ENCODE measurements at places on chromosomes 5 and 9.

DNA sequence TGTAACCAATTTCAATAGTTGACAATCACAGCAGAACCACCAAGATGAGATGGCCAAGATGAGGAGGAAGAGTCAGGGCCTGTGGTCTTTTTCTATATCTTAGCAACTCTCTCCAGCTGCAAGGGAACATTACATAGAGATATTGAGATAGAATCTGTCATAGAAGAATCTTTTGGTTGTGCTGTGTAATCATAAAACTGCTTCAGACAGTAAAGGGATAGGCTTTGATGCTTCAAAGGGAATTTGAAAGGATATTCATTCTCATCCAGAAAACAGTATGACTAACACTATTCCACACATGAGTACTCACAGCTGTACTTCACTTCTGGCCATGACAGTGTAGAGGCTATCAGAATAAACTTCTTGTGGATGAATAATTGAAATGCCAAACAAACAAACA is 145.9 kb downstream of the YIPF5 start:
- DNase-seq, result no peak

DNA sequence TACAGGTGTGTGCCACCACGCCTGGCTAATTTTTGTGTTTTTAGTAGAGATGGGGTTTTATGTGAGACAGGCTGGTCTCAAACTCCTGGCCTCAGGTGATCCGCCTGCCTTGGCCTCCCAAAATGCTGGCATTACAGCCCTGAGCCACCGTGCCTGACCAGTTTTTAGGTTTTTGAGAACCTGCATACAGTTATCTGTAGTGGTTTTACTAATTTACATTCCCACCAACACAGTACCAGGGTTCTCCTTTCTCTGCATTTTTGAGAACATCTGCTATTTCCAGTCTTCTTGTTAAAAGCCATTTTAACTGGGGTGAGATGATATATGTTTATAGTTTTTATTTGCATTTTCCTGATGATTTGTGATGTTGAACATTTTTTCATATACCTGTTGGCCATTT is 12.8 kb downstream of the DMXL1 start:
- no peak for DNase-seq

GRCh38 chr9:96363175-96363967 is 20.1 kb downstream of the SLC35D2 start:
- DNase-seq, result no peak

DNA sequence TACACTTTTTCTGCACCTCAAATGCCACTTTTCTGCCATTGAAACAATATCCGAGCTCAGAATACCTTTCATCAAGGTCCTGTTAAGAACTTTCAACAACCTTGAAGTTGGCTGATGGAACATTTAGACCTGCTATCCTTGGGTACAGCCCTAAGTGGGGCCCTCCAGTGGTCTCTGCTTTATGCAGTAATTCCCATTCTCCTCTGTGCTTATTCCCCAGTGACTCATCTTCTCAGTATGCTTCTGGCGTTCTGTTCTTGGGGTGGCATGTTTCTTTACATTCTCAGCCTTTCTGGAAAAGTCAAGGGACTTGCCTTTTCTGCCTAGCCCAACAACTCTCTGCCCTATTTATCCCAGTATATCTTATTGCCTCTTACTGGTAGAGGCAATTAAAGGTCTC is 7.1 kb downstream of the ANP32B start:
- peak; percentile 79 for DNase-seq

DNA sequence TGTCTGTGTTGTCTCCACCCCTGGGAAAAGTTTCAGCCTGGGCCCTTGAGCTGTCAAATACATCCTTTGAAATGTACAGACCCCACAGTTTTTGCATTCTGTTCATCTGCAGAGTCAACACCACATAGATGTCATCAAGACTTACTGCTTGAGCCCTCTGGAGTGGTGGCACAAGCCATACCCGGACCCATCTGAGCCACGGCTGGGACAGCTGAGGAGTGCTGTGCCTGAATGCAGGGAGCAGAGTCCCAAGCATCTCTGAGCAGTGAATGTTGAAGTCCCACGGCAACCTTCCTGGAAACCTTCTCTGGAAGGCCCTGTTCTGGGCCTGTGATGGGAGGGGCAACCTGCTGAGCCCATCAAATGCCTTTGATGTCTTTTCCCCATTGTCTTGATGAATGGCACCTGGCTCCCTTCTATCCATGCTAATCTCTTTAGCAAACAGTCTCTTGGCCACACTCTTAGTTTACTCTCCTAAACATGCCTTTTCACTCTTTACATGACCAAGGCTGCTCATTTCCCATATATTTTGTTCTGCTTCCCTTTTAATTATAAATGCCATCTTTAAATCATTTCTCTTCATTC is 92.5 kb downstream of the ATPSCKMT start:
- DNase-seq, result peak; percentile 82

DNA sequence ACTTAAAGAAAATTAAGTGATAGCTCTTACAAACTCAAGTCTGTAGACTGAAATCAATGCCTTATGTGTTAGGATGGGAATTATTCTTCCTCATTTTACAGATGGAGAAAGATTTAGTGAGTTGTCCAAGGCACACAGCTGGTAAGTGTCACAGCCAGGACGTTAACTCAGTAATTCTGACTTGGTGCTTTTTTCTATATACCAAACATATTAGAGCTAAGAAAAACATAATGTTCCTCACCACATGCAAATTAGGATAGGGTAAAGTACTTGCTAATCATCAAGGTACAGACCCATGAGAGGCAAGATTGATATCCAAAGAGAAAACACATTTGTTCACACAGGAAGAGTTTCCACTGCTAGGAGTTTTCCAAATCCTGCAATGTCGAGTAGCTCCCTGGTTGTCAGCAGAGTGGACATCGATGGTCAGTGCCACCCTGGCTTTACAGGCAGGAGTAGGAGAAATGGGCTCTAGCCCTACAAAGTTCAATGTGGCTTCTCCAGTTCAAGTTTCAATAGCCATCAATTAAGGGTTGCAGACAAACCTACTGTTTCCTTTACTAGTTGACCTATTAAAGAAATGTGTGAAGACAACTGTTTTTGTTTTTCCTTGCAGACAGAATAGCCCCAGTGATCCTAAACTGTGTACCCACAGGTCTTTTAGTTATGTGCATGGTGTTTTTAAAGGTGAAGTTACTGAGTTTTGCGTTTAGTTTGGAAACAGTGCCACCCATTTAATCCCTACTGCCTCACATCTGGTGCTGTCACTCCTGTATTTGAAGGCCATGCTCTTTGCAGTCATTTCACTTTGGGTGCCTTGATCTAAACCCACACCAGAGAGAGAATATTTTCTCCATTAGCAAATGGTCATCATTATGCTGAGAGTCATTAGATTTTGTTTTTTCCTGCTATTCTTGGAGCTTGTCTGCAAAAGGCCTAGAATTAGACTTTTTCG is 460.8 kb upstream of the SMARCA2 start:
- no peak for DNase-seq

DNA sequence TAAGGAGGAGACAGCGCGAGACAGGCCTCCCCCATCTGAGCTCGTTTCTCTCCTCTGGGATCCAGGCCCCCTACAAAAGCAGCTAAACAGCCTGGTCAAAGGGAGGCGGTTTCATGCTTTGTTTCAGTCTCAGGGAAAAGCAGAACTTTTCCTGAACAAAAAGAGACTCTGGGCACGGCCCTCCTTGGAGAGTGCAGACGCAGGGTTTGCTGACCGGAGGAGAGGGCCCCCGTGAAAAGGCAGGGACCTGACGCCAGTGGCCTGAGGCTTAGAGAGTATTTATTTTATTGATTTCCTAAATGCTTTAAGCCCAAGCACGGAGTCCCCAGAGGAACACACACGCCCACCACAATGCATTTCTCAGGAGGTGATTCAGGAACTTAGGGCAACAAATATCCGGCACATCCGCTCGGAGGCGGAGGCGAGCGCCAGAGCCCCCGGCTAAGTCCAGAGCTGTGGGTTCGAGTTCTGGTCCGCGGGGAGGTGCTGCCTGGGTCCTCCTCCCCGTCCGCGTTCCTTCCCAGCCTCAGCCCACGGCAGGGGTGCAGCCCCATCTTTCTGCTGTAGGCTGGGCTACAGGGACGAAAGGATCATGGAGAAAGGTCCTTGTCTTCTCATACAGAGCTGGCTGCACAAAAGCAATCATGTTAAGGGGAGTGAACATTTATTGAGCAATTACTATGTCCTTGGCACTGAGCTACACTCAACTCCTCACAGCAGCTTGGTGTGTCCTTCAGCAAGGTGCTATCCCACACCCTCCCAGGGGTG is 40.0 kb downstream of the PTGES start:
- DNase-seq, result no peak

- DNase-seq, result no peak
Observed at GRCh38 chr9:120982836-120983235, 56.2 kb upstream of the TRAF1 start.

GRCh38 chr5:130034566-130035210 is 130.4 kb downstream of the CHSY3 start:
- no peak for DNase-seq

DNA sequence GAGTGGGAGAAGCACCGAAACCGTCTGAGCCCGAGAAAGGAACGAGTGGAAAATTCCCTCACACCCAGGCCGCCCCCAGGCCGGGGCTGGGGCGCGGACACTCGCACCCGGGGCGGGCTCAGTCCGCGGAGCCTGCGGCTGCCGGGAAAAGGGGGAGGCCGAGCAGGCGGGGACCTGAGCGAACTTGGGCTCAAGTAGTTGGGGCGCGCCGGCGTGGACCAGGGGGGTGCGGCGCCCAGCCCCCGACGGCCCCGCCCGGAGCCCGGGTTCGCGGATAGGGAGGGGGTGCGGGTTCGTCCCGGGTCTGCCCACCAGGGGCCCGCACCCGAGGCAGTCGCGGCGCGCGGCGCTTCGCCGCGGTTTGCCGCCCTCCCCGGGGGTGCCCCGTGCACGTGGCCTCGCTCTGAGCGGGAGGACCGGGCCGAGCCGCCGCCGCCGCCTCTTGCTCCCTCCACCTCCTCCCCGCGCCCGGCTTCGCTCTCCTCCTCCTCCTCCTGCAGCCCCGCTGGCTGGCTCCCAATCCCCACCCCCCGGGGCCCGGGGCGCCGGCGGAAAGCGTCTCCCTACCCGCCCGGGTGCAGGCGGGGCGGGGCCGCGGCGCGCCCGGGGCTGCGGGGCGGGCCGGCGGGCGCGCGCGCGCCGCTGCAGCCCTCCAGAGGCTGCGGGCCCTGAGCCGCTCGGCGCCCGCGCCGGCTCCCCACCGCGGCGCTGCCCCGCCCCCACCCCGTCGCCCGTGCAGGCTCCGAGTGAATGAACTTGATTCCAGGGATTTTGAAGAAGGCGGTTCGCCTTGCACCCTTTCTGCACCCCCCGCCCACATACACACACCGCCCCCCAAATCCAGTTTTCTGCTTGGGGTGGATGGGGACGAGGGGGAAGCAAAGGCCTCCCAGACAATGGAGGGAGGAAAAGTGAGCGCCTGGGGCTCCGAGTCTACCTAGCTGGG is 1.3 kb upstream of the NFIB start:
- peak; percentile 75 for DNase-seq

DNA sequence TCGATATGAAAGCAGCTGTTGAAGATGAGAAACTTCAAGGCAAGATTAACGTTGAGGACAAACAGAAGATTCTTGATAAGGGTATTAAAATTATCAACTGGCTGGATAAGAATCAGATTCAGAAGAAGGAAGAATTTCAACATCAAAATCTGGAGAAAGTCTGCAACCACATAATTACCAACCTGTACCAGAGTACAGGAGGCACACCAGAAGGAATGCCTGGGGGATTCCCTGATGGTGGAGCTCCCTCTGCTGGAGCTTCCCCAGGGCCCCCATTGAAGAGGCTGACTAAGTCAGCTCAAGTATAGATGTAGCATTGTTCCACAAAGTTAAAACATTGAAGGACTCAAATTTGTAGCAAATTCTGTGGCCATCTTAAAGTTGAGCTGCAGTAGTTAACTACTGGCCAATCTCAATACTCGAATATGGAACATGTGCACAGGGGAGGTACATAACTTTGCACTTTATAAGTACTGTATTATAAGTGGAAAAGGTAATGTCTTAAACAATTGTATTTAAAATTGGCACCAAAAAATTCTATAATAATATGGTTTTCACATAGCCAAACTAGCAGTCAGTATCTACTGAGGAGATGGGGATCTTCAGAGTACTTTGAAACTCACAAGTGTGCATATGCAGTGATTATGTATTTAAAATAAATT is 237.5 kb downstream of the CHSY3 start:
- DNase-seq, result peak; percentile 64

GRCh38 chr5:56339732-56340131 is 106.6 kb upstream of the ANKRD55 start:
- DNase-seq, result no peak

DNA sequence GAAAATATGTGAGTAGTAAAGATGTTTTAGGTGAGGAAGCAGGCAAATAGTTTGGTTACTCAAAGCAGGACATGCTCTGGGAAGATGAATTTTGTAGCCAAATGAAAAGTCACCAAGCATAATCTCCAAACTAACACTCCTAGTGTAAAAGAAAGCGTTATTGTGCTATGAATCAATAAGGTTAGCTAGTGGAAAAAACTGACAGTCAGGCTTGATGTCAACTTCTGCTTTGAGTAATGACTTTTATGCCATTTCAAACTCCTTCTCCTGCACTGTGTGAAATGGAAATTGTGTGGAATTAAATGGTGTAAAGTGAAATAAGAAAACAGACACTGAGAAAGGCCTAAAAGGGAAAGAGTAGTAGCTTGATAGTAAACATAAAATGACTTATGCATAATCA is 637.2 kb upstream of the DMAC1 start:
- DNase-seq, result no peak

GRCh38 chr5:33841891-33842290 is 49.9 kb downstream of the ADAMTS12 start:
- DNase-seq, result no peak

DNA sequence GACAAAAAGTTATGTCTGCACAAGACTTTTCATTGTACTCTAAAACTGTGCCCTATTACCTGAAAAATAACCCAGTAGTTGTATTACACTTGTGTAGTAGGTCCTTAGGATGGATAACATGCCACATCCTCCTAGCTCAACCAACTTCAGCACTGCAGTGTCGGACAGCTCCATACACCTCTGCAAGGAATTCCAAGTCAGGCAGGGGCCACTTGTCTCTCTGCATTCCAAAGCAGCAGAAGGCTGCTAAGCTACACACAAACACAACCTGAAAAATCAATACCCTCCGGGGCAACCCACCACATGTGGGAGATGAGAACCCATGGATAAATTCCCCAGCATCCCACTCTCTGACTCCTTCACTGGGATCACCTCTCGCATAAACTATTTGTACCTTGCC is 50.2 kb downstream of the MED10 start:
- DNase-seq, result peak; percentile 87

- DNase-seq, result no peak
Observed at GRCh38 chr5:142576303-142576702, 109.6 kb downstream of the FGF1 start.

DNA sequence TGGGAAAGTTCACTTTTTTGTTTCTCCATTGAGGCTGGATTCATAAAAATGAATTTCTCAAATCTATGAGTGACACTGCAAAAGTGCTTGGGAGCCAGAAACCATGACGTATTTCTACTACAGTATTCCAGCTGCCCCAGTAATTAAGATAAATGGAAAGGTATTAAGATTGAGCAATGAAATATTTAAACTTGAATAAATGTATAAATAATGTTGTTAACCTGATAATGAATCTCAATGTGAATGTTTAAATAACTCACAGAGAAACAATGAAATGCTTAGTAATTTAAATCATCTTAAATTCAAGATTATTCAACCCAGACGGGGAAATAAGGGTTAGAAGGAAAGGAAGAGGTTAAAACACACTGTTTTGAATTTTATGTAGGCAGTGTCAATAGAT is 11.2 kb upstream of the SRP19 start:
- DNase-seq, result no peak

Measured in mesendoderm (in vitro differentiated cells).